ENCODE measurements at places on chromosomes 5 and 9. TPM values are rescaled to one million over a fixed set of nuclear protein-coding genes. Genes with fewer than 3 reads are reported as not detected.
A peak's percentile ranks its signal among the peaks of the same experiment; 100 is the strongest.

DNA sequence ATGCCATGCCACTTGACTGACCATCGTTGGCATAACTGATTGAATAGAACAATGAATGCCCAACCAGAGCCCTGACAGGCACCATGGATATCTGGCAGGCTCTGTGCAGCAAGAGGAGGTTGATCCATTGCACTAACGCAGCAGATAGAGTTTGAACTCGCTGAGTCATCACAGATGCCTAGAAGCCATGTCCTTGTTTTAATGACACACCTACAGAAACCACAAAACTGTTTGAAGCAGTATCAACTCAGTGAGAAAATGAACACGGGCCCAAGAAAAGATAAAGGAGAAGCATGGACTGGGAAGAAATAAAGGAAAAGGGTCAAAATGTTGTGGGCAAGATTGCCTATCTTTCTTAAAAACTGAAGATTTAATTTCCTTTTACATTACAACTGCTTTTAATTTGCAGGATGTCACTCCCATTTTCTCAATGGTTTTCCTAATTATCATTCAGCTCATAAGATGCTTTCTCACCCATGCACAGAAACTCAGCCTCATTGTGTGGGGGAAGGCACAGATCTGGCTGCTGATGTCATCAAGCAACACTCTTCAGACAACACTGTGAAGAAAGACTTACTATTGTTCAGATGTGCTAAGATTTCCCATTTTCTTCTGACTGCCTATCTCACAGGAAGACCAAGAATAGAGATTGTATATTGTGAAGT lies 129.0 kb downstream of the PIK3R1 start:
- DNase-seq = peak; percentile 50

DNA sequence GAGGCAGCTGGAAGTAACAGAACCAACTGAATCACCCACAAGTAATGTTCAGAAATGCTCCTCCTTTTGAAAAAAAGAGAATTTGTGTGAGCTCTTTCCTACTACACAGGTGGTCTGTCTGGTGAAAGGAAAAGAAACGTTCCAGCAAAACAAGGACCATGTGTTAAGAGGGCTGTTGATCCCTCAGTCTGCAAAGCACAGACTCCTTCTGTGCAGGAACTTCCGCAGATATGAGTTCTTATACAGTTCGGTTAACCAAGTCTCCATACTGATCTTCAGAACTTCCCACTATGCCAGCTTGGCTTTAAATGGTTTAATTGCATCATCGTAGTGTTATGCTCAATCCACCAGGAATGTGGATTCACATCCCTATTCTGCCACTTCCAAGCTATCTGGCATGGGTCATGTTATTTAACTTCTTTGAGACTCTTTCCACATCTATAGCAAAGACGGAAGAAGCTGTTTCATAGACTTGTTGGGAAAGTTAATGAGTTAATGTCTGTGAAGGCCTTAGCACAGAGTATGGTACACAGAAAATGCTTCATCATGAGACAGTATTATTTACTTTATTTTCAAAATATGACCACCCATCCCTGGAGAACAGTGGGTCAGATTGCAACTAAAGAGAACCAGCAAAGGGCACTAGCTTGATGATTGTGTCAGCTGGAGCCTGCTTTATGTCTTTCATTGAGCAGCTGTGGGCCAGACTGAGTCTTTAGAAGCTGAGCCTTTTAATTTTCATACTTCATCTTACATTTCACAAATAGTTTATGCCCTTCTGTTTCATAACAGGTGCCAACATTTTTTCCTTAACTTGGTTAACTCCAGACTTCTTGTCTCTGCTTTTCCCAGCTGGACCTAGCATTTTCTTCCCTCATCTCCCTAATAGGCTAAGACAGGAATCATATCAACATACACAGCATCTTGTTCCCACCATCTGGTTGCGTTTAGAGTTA lies 89.9 kb downstream of the MAMDC2 start:
- no peak for DNase-seq

GRCh38 chr5:91162534-91163381 lies 220.4 kb downstream of the ARRDC3 start:
- peak; percentile 95 for DNase-seq

DNA sequence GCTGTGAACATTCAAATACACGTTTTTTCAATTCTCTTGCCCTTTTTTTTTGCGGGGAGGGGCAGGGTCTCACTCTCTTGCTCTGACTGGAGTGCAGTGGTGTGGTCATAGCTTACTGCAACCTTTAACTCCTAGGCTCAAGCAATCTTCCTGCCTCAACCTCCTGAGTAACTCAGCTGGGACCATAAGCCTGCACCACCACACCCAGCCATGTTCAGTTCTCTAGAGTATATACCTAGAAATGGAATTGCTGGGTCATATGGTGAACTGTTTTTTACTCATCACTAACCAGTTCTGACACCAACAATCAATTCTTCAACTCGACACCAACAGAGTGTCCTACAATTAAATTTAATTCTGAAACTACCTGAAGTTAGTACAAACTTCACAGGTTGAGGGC lies 85.5 kb upstream of the ZNF169 start:
- no peak for DNase-seq

DNA sequence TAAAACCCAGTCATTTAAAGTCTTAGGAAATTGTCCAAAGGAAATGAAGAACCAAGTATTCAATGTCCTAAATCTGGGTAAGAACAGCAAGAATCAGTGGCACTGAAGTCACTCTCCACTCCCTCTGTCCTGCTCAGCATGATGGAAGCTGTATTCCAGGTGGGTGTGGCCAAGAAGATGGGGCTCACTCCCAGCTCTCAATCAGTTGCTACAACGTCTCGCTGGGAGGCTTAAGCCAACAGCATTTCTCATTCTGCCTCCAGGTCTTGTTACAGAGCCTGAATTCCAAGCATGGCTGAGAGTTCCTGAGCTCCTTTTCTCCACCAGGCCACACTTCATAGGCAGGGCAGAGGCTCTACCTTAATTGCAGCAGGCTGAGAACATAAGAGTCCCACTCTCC lies 41.2 kb upstream of the TRIO start:
- peak; percentile 33 for DNase-seq

DNA sequence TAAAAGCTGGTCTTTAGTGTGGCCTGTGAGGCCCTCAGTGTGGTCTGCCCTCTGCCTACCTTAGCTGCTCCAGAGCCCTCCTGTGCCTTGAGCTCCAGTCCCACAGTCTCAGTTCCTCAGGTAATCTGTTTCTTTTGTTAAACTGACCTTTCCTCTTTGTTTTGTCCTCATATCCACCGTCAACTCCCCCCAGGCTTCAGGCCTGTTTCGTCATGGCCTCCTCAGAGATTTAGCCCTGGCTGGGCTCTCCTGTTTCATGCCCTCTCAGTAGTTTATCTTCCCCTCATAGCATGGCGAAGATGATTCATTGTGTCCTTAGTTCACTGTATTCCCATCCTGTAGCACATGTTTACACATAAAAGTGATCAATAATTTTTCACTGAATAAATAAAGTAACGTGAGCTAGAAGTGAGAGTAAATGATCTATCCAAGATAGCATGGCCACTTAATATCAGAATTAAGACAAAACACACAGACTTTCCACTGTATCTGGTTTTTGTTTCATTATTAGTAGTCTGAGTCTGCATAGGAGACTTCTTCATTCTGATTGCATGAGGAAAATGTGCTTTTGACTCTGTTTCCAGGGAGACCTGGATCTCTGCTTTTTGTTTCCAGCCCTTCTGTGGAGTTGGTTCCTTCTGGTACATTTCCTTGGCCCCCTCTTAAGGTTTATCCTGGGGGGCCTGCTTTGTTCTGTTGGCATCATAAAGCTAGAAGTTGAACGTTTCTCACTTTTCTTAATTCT lies 70.5 kb downstream of the SNX24 start:
- no peak for DNase-seq

DNA sequence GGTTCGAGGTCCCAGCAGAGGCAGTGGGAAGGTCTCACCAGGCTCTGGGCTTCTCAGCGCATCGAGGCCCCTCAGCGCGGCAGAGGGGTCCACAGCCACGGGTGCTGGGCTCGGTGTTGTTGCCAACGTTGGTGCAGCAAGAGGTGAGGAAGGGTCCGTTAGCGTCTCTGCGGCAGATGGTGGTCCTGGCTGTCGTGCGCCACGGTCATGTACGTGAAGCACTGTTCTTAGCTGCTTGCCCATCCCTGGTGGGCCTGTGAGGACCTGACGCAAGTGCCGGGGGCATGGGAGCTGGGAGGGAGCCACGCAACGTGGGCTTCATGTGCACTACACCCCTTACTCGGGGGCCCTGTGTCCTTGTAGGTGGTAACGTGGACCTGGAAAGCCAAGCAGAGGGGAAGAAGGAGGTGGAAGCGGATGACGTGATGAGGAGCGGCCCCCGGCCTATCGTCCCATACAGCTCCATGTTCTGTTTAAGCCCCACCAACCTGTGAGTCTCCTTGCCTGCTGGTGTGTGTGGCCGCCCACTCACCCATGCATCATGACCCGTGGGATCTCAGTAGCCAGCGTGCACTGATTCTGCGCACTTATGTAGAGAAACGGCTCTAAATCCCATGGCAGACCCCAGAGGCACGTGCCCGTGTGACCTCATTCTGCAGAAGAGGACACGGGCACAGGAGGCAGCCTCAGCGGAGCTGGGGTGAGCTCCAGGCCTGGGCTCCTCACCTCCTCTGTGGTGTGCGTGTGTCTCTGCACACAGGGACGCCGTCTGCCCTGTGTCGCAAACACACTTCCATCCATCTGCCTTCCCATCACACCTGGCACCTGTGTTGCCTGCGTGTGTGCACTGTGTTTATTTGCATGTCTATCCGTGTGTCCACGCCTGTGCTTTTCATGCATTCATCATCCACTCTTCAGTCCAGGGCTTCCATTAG lies 166.1 kb downstream of the CACNA1B start:
- DNase-seq = no peak

DNA sequence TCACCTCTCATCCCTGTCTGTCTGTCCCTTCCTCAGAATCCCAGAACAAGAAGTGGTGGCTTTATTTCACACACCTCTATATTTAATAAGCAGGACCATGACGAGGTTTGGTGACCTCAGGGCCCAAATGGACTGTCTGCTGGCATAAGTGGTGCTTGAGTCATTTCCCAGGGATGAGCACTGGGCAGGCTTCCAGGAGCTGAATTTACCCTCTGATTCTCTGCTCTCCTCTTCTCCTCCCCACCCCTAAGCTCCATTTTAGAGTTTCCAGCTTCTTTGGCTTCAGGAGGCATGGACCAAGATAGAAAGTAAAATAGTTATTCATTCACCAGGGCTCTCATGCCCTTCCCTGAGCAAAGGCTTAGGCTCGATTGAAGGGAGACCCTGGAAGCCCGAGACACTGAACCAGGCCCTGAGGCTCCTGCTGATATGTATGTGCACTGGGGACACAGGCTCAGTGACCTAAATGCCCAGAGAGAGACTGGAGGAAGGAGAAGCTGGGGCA lies 69.1 kb downstream of the PPARGC1B start:
- DNase-seq = peak; percentile 90

- no peak for DNase-seq
Measured at GRCh38 chr5:175728316-175728715, 70.4 kb downstream of the HRH2 start.

DNA sequence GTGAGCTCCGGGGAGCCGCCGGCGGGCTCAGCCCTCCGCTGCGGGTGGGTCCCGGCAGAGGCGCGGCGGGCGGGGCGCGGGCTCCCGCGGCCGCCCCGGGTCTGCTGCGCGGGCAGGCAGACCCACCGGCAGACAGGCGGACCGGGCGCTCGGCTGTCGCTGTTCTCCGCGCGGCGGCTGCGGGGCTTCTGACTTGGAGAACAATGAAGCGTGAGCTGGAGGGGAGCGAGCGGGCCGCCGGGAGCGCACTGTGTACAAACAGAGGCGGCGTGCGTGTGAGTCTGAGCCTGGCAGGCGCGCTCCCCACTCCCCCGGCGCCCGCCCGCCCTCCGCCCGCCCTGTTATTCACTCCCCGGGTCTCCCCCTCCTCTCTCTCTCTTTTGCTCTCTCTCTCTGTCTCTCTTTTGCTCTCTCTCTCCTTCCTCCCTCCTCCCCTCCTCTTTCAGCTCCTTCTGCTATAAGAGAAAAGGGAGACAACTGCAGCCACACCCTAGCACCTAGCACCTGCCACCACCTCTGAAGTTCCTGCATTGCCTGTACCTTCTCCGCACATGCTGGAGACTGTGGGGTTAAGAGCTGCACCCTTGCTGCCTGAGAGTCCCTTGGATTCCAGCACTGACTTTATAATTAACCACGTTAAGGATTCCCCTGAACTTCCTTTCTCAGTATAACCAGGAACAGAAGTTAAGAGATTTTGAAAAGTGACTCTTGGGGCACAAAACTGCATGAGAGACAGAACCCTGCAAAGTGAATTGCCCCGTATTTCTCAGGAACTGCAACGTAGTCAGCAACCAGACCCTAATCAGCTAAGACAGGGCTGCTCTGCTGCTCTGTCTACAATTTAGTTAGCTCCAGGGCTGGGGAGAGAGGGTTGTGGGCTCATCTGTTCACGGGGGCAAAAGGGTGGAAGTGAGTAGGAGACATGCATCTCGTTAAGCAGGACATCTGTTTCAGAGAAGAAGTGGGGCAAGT lies at the start of gene EDIL3:
Gene EDIL3 (minus strand): TSS at position 277 of the 972 bp plus-strand sequence. CDS start 506 bp downstream, outside the sequence.
- peak; percentile 59 for DNase-seq

DNA sequence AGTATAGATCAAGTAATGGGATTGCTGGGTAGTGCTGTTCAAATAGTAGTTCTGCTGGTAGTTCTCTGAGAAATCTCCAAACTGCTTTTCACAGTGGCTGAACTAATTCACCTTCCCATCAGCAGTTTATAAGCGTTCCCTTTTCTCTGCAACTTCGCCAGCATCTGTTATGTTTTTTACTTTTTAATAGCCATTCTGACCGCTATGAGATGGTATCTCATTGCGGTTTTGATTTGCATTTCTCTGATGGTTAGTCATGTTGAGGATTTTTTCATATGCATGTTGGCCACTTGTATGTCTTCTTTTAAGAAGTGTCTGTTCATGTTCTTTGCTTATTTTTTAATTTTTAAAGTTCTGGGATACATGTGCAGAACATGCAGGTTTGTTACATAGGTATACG lies 279.2 kb upstream of the NREP start:
- peak; percentile 3 for DNase-seq

GRCh38 chr5:79876456-79876855 lies 114.6 kb downstream of the MTX3 start:
- DNase-seq = peak; percentile 7

GRCh38 chr9:37676411-37676830 lies 25.7 kb downstream of the FRMPD1 start:
- DNase-seq = no peak

- DNase-seq = peak; percentile 49
Measured at GRCh38 chr5:81838307-81838906, 87.5 kb upstream of the SSBP2 start.

GRCh38 chr5:142874540-142874939 lies 104.4 kb downstream of the ARHGAP26 start:
- no peak for DNase-seq

- peak; percentile 16 for DNase-seq
Measured at GRCh38 chr9:37528652-37529471, 43.1 kb downstream of the POLR1E start.

- peak; percentile 10 for DNase-seq
Measured at GRCh38 chr9:4700091-4700490, 20.7 kb downstream of the CDC37L1 start.

Gene INSYN2B
- polyA plus RNA-seq = 9.1 TPM

Gene SPINK1
- polyA plus RNA-seq = not detected

Gene LCN15
- not detected for polyA plus RNA-seq

Gene GRM6
- not detected for polyA plus RNA-seq

Gene ARHGEF28
- 3.6 TPM for polyA plus RNA-seq

Gene NMUR2
- not detected for polyA plus RNA-seq

Gene SOHLH1
- not detected for polyA plus RNA-seq

Gene AIF1L
- 0.09 TPM for polyA plus RNA-seq

Gene SPAAR
- polyA plus RNA-seq = 0.24 TPM

Gene RETREG1
- polyA plus RNA-seq = not detected

Gene HTR1A
- polyA plus RNA-seq = not detected

Measured in IMR-90 (cell line).